Activated CD4-positive, alpha-beta T cell treated with anti-CD3 and anti-CD28 coated beads, Interleukin-2, amount 10 ng/mL, durations not matched to agents 24 days and 14 days (primary cell): ENCODE measurements at places on chromosomes 1 and 21.

DNA sequence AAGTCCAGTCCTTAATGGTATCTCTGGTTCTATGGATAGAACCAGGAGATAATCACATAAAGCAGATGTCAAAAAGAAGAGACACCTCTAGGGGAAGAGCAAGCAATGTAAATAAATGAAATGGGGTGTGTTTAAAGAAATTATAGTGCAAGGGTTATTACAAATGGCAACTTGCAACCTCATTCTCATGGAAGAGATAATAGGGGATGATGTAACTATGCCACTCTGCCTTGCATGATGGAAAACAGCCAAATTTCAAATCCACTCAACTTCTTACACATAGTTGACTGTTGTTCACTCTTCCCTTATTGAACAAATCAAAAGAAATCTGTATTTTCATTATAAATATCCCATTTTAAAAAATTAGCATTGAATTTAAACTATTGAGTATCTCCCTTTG, 274.0 kb upstream of the TMPRSS15 start:
- no peak for DNase-seq

DNA sequence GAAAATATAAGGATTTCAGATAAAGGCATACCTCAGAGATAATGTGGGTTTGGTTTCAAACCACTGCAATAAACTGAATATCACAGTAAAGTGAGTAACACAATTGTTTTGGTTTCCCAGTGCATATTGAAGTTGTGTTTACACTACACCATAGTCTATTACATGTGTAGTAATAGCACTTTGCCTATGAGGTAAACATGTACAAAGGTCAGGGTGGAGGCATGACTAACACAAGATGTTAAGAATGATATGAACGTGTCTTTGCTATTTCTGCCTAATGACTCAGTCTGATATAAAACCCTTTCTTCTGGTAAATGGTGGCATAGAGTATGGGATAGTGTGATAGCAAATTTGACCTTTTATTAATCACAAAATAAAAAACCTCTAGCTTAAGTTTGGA, 621.5 kb upstream of the ADGRL2 start:
- DNase-seq: no peak

DNA sequence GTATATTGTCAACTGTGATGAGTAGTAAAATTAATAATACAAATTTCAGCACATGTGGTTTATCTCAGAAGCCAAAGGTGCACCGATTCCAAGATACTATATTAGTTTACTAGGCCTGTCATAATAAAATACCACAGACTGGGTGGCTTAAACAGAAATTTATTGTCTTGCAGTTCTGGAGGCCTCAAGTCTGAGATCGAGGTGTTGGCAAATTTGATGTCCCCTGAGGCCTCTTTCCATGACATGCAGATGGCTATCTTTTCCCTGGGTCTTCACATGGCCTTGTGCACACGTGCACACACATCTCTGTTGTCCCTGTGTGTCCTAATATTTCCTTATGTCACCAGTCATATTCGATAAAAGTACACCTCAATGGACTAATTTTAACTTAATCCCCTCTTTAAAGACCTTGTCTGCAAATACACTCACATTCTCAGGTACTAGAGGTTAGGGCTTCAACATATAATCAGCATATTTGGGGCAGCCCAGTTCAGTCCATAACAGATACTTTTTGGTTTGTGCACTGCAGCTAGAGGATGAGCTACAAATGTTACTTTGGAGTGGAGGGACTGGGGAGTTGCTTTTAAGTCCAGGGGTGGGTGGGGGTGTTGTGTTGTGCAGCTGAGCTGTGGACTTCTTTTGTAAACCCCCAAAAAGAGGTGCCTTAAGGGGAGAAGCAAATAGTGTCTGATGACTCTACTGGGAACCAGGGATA, 21.4 kb downstream of the TSNAX start:
- no peak for DNase-seq

DNA sequence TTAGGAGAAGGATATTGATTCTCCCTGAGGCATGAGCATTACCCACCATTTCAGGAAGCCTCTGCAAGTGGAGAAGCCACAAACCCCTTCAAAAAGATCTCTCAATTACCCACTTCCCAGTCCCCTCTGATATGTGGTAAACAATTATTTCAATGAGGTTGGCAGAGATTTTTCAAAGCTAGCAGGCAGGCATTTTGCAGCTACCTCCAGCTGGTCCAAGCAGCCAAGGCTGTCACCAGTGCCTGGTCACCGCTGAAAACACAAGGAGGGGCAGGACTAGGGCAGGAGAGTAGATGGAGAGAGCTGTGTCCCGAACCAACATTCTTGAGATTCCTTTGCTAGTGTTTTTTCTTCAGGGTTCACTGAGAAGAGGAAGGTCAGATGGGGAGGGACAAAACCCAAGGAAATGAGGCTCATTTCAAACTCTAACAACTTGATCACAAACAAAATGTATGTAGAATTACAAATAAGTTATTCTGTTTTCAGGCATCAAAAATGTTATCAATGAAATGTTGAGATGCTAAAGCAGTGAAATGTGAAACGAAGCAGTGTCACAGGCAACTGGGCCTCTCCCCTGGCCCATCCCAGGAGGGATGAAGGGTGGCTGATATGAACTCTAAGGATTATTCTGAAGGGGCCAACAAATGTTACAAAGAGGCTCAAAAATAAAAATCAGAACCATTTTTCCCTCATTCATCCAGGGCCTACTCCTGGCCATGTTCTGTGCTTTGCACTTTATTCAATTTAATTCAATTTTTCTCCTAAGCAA, 22.3 kb downstream of the APP start:
- DNase-seq: no peak

GRCh38 chr1:194813096-194813495, 1626.7 kb upstream of the B3GALT2 start:
- no peak for DNase-seq

DNA sequence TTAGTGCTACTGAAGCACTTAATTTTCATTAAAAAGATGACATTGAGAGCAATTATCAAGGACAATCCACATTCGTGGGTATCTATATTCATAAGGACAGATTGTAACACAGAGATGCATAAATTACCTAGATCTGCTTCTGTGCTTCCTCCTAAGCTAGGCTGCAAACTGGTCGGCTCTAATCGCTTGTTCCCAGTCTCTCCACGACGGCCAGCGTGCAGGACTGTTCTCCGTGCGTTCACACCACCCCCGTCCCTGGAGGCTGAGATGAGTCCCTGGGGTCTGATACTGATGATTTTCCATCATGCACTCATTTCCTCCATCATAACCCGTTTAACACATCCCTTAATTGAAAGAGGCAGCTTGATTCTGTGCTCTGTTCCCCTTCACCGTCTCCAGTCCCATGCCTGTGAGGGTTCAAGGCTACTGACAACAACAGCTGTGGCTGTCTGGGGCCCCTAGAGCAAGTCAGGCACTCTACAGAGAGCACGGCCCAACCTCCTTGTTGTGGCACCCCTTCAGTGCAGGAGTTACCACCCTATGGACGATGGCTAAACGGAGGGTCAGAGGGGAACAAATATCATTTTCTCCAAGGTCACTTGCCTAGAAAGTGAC, 469.6 kb downstream of the NPHP4 start:
- DNase-seq: no peak

GRCh38 chr1:27594564-27595510, 9.1 kb downstream of the AHDC1 start:
- DNase-seq: peak; percentile 66

GRCh38 chr1:2368053-2368744, 23.2 kb downstream of the MORN1 start:
- no peak for DNase-seq

- DNase-seq: no peak
These were observed 251.8 kb upstream of the IRF2BP2 start for GRCh38 chr1:234861761-234862160.

DNA sequence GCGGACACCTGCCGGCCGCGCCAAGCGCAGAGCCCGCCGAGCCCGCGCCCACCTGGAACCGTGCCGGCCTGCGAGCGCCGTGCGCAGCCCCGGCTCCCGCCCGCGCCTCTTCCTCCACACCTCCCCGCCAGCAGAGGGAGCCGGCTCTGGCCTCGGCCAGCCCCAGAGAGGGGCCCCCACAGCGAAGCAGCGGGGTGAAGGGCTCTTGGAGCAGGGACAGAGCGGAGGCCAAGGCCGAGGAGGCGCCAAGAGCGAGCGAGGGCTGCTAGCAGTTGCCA, 50.1 kb upstream of the KRTAP19-8 start:
- DNase-seq: no peak

DNA sequence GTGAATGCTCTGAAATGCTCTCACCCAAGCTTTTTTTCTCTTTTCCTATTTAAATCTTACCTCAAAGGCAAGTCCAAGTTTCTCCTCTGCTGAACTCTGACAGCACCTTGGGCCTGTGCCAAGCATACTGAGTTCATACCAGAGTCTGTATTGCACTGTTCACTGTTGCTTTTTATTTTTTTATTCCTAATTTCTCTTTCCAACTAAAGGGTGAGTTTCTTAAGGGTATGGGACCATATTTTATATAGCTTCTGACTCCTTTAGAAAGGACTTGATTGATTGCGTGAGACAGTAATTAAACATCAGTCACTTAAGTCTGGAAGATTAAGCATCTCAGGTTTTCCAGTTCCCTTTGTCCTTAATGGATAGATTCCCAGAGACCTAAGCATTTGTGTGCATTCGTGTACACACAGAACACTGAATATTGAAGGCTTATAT, 69.9 kb downstream of the CACHD1 start:
- DNase-seq: no peak

- no peak for DNase-seq
These were observed 486.7 kb downstream of the SMYD3 start for GRCh38 chr1:246020211-246020954.

DNA sequence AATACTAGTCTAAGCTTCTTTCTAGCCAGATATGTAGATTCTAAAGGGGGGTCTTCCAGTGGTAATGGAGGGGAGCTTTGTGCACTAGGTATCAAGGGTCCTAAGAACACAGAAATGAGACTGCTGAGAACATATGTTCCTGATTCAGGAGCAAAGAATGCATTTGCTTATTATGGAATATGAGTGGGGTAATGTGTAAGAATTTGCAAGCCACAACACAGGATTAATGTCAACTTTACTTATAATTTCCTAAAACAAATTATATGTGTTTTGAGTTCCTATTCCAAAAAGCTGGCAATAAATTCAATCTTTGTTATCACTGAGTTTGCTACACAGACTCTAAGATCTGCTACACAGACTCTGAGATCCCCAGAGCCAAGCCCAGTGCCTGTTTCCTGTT, 357.0 kb upstream of the PTBP2 start:
- DNase-seq: no peak

GRCh38 chr1:30526652-30527345, 196.6 kb downstream of the MATN1 start:
- no peak for DNase-seq

- peak; percentile 83 for DNase-seq
These were observed 73.8 kb downstream of the MTR start for GRCh38 chr1:236868625-236869467.

GRCh38 chr1:162973381-162973795, 95.8 kb upstream of the RGS4 start:
- DNase-seq: no peak
